ENCODE measurements at places on chromosomes 7 and 10.

GRCh38 chr7:67912437-67912836 lies 915.8 kb downstream of the TYW1 start:
- no peak for DNase-seq

DNA sequence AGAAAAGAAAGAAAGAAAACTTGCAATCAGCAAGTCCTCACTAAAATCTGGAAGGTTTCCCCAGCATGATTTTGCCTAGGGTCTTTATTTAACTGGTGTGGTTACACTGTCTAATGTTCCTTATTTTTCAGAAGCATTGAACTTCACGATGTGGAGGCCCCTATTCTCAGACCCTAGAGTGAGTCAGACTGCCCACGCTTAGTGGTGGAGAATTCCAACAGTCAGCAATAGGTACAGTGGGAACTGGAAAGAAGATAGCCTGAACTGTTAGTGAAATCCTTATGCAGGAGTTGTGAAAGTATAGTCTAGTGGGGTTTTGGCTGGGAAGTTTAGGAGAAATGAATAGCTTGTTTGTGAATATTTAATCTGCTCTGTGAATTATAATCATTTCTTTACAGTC lies 115.0 kb downstream of the FZD1 start:
- no peak for DNase-seq

DNA sequence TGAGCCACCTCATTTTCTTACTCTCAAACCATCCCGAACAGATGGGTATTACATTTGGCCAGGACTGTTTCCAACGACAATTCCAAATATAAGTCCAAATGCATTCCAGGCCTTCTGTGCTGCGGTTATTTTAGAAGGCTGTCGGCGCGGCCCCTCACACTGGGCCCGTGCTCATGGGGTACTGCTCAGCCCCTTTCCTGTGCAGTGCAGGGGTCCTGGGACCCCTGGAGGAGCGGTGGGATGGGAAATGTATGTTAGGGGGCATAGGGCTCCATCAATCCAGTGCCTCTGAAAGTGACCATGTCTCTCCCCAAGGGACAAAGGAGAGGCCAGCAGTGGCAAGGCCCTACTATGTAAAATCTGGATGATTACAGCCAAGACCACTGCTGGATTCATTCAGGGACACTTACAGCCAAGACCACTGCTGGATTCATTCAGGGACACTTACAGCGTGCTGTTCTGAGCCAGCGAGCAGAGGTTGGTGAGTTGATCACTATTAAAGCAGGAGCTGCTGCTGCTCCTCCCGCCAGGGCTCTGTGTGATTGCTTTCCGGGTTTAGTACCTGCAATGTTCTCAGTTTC lies 66.3 kb downstream of the CHST15 start:
- no peak for DNase-seq

DNA sequence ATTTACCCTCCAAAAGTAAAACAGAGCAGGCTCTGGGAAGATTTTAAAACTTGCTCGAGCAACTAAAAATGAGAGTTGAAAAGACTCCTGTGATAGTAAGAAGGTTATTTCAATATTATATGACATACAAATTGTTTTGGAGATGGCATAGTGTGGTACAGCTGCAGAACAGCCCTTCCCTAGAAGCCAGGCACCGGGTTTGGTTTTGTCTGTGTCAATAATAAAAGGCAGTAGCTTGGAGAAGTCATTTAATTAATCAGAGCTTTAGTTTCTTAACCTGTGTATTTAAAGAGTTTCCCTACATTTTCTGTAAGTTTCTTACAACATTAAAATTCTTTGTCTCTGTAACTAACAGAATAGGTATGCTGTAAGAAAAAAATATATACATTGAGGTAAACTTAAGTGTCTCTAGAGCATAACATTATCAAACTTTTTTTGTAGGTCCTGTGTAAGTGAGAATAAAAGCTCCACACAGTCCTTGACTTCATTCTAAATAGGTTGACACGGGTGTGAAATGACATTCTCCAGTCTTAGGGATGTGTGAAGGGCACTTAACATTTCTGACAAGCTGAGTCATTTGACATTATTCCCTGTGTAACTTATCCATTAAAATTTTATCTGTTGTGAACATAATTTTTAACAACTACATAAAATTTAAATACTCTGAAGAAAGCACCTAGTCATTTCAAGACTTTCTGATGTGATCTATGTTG lies 425.0 kb upstream of the ETV1 start:
- no peak for DNase-seq

GRCh38 chr10:70319183-70319582 lies 35.4 kb upstream of the NPFFR1 start:
- no peak for DNase-seq

- DNase-seq = no peak
Observed at GRCh38 chr7:34208878-34209621, 303.7 kb downstream of the BMPER start.

Data from T-helper 9 cell (primary cell).